ENCODE measurements at places on chromosomes 1 and 21.

GRCh38 chr1:174247472-174247871 is 88.2 kb downstream of the RABGAP1L start:
- no peak for DNase-seq

DNA sequence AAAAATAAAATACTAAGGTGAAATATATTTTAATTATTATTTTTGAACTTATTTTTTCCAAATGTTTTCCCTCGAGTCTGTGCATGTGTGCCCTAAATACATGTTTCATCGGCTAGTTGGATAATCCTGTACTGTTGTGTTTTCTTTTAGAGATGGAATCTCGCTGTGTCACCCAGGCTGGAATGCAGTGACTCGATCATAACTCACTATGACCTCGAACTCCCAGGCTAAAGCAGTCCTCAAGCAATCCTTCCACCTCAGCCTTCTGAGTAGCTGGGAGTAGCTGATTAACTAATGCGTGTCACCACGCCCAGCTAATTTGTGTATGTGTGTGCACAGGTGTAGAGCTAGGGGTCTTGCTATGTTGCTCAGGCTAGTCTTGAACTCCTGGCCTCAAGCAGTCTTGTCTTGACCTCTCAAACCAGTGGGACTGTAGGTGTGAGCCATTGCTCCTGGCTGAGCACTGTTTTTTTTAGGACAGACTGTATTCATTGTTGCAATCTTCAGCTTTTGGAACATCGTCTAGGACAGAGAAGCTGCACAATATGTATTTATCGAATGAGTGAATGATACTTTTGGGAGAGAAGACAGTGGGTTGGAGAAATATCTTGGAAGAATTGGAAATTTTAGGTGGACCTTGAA is 4.8 kb upstream of the TMCO1 start:
- no peak for DNase-seq

- DNase-seq = no peak
Measured at GRCh38 chr1:67639361-67639760, 45.6 kb upstream of the GADD45A start.

DNA sequence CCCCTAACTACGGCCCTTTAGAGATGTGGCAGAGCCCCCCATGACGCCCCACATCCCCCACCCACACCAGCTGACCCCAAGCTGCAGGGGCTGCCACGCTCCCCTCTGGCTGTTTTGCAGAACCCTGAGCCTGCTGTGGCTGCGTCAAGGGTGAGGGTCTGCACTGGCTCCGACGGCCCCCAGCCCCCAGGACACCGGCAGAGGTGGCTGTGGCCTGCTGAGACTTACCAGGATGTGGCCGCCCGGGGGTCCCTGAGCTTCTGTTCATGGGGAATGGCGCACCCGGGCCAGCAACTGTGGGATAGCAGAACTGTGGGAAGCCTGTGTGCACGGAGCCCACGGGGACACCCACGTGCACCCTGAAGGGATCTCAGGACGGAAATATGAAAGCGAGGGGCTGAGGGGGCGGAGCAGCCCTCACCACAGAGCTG is 12.8 kb upstream of the RNF223 start:
- DNase-seq = no peak

GRCh38 chr1:31199949-31200348 is 39.7 kb downstream of the NKAIN1 start:
- no peak for DNase-seq
